NCI-H1092 (cell line): ENCODE measurements at places on chromosomes 3 and 15.

DNA sequence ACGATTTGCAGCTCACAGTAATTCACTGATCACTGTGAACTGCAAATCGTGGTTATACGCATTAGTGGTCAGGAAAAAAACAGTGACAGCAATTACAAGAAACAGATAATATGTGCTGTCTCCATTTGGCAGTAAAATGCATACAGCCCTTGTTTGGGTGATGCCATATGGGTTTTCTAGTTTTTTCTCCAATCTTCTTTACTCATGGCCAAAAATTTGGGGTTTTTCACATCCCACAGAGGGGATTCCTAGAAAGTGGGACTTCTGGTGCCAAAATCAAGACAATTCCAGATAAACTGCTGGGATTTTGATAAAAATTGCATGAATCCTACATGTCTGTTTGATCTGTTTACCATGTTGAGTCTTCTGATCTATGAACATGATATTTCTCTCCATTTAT lies 15.6 kb downstream of the NDN start:
- DNase-seq, result no peak

DNA sequence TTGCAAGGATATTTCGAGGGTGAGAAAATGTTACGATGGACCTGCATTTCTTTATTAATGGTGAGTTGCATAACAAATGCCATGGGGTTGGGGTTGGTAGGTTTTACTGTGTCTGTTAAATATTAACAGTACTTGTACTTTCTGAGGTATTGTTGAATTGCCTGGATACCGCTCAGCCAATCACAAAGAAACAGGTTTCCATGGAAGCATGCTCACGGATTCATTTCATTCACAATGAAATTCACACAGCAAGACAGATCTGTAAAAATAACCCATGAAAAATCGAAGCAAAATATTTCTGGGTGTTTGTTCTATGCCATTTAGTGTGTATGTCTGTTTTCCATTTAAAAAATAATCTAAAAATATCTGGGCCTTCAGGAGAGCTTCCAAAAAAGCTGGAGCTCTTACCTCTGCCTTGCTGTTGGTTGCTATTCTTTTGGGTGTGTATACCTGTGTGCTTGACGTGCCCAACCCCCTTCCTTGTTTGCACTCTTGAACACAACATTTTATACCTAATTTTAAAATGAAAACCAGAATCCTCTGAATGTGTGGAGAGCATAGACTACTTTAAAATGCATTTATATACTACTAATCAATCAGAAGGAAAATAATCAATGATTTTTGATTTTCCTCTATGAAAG lies 479.8 kb upstream of the TBL1XR1 start:
- no peak for DNase-seq

GRCh38 chr3:195718477-195718984 lies 2.2 kb upstream of the MUC20 start:
- DNase-seq, result no peak

DNA sequence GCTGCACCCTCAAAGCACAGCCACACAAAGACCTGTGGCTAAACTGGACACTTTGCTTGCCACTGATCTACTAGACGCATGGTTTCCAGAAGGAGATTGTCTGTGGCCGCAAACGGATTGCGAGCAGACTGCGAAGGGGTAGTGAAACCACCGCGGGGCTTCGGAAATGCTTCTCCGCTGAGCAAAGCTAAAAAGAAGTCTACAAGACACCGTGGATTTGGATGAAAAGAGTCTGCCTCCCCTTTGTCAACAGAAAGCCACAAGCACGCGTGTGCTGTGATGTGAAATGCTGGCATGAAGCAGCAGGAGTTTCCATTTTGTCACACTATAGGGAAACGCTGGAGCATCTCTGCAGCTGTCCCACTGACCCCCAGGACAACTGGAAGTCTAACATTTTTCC lies 63.0 kb downstream of the TMEM44 start:
- DNase-seq, result no peak

GRCh38 chr15:71261909-71262308 lies 146.6 kb downstream of the THSD4 start:
- no peak for DNase-seq

DNA sequence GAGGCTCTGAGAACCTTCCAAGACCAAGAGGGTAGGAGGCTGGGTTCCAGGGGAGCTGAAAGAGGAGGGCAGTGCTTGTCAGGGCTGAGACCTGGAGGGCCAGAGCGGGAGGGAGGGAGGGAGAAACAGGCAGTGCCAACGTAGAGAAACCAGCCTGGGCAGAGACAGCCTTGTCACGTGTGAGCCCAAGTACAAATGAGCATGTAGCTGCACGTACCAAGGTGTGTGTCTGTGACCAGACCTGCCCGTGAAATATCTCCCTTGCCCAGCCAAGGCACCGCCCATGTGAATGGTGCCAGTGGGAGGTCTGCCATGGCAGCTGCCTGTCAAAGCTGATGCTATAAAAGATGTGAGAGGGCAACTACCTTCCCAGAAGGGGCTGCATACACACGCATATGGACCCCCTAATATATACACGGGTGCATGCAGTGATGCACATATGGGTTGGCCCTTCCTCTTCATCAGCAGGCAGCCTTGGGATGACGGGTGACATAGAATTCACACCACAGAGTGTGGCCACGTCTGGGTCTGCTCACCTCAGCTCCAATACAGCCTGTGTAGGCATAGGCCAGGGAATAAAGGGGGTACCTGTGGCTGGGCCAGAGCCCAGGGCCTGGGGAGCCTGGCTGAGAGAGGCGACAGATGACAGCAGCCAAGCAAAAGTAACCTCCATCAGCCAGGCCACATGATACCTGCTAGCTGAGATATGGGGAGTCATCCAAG lies 7.8 kb upstream of the CTDSPL start:
- DNase-seq, result no peak

GRCh38 chr15:40229956-40230355 lies 8.9 kb upstream of the PAK6 start:
- no peak for DNase-seq

- DNase-seq, result no peak
Measured at GRCh38 chr15:76285241-76285825, 25.9 kb downstream of the ETFA start.

GRCh38 chr3:116886202-116886893 lies 176.8 kb downstream of the TUSC7 start:
- DNase-seq, result no peak

- DNase-seq, result no peak
Measured at GRCh38 chr15:62494197-62494596, 329.1 kb upstream of the C2CD4B start.

DNA sequence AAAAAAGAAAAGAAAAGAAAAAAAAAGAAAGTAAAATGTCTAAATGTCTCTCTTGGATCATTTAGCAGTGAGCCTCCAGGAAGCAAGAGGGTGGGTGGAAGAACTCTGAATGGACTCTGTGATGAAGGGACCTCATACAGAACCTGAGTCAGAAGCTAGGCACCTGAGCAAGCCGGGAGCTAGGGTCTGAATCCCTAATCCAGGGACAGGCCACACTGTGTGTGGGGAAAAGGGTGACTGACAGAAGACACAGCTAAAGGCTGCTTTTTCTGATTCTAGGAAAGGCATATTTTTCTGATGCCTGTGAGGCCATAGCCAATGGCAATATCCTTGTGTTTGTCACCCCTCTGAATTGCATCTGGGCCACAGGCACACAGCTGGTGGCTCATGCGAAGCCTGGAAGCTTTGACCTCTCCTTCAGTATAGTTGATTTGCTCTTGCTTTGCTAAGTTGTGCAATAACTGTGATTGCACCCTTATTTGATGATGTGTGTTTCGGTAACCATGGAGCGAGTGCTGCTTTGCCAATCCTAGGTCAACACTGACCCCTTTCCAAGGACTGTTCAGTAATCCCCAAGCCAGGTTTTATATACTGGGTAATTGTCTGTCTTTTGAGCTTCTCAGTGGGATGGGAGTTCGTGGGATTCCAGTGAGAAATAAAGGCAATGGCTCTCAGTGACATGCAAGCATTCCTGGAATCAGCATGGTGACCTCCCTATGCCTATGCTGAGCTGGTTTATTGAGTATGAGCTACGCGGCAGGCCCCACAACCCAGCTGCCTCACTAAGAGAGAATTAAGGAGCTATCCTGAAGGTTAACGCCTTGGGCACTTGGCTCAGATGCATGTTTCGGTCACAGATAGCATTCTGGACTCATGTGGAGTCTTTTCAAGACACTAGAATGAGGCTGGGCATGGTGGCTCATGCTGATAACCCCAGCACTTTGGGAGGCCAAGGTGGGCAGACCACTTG lies 49.0 kb upstream of the OSBPL11 start:
- no peak for DNase-seq

DNA sequence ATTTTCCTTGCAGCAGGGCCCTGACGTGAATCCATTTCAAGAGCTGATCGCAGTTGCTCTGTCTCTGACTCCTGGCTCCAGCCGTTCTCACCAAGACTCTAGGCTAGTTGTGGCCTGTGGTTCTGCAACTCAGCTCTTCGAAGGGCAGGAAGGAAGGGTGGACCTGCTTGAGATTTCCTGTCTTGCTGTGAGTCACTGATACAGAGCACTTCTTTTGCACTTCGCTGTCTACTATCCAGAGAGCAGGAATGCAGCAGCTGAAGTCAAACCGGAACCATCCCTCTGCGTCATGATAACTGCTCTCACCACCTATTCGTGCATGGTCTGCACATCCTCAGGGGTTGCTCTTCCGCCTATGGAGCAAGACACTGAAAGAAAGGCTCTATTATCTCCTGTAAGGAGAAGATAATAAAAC lies 59.7 kb downstream of the RAP2B start:
- DNase-seq, result no peak

- DNase-seq, result peak; percentile 8
Measured at GRCh38 chr3:50138266-50139200, 16.6 kb upstream of the SEMA3F start.

DNA sequence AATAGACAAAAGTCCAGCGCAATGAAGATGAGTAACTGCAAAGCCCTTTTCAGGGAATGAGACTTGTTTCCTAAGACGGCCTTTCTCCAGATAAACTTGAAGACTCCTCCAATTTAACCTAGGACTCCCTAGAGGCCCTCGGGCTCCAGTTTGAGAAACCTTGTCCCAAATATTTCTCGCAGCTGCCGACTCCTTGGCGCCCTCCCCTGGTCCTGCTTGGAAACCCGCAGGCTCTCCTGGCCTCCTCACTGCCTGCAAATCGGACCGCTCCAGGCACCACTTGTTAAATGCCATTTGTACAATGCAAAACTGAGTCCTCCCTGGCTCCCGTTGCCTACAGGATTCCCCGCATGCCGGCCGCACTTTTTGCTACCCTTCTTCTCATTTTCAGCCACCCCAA lies 36.8 kb downstream of the MUC4 start:
- DNase-seq, result no peak

GRCh38 chr3:190360228-190360627 lies 27.7 kb upstream of the CLDN16 start:
- DNase-seq, result no peak

DNA sequence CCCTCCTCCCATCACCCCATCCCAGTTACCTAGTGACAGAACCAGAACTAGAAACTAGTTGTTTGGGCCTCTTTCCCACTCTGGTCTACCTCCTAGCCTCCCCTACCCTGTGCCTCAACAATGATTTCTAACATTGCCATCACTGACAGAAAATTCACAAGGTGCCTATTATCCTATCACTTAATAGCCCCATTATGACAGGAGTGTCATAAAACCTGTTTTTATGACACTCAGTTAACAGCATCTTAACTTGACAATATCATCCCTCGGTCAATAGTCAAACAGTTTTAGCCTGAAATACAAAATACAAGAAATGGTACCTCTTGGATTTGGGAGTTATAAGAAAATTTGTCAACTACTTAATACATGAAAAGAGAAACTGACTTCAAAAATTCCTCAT lies 46.5 kb downstream of the ULK4 start:
- no peak for DNase-seq

- DNase-seq, result no peak
Measured at GRCh38 chr3:119091936-119092677, 53.9 kb upstream of the TEX55 start.

DNA sequence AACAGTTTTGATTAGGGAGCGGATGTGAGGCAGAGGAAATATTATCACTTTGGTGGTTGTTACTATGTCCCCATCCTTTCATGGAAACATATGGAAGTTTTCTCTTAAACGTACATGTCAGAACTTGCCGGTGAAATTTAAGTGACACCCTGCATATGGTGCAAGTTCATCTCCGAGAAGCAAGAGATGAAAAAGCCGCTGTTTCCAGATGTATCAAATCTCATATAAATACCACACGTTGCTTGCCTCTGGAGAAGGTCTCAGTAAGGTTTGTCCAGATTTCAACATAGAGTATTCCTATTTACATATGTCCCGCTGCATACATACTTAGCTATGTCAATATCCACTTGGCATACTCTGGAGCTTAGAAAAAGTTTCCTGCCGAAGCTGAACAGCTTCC lies 172.2 kb upstream of the ICE2 start:
- no peak for DNase-seq

DNA sequence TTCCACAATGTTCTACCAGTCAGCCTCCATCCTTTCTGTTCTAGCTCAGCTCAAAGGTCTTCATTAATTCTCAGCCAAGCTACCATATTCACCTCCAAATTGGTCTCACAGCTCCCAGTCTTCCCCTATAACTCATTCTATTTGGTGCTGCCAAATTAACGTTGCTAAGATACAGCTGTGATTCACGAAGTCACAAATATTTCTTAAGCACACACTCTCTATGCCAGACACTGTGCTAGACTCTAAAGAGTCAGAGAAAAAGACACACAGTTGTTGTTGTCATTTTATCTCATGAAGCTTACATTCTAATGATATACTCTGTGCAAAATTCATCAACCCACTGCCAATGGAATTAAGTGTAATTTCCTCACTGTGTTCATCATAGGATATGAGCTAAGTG lies 102.8 kb downstream of the FRMD5 start:
- DNase-seq, result no peak

DNA sequence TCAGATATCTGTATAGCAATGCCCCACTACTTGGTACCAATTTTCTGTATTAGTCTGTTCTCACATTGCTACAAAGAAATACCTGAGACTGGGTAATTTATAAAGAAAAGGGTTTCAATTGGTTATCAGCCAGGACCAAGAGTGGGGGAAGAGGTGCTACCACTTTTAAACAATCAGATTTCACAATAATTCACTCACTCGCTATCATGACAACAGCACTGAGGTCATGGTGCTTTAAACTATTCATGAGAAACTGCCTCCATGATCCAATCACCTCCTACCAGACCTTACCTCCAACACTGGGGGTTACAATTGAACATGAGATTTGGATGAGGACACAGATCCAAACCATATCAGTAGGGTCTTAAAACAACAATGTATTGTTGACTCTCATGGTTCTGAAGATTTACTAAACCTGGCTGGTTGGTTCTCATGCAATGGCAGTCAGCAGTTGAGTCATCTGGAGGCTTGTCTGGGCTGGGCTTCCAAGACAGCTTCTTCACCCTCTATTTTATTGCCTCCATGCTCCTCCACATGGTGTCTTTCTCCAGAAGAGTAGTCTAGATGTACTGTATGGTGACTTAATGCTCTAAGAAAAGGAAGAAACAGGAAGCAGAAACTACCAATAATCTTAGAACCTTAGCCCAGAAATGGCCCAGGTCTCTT lies 21.2 kb upstream of the TM4SF4 start:
- DNase-seq, result no peak
